ENCODE measurements at places on chromosomes 1 and 21.

DNA sequence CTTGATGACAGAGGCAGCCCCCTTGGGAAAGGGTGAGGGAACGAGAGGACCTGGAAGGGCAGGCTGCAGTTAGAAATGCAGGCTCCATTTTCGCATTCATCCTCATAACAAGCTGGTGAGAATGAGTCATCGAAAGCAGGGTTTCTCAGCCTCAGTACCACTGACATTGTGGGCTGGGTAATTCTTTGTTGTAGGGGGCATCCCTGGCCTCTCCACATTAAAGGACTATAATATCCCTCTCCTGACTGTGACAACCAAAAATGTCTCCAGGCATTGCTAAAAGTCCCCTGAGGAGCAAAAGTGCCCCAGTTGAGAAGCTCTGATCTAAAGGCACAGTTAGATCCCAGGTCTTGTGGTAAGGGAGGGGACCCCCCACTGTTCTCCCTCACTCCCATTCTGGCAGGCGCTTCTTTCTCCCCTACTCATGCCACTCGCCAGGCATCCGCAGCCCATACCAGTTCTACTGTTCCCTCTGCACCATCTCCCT, 20.4 kb downstream of the KCNN3 start:
- DNase-seq = no peak

GRCh38 chr21:28280611-28281010, 712.1 kb downstream of the LTN1 start:
- DNase-seq = no peak

- DNase-seq = no peak
These were observed 40.1 kb downstream of the S100A10 start for GRCh38 chr1:151953409-151954094.

DNA sequence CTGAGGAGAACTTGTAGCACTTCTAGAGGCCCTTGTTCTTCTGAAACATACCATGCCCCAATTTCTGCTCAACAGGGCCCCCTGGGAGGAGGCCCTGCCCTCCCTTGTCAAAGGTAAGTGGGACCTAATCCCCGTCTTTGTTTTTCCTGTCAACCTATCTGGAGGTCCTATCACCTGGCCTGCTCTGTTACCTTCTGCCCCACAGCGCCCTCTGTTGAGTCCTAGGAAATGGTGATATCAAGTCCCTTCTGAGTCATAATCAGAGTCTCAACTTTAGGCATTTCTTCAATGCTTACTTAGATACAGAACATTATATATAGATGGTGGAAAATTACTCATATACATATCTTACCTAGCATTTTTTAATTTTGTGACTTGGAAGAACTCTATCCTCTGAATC, 28.2 kb upstream of the FCRL4 start:
- no peak for DNase-seq

GRCh38 chr1:236702791-236703394, 16.6 kb downstream of the ACTN2 start:
- no peak for DNase-seq

DNA sequence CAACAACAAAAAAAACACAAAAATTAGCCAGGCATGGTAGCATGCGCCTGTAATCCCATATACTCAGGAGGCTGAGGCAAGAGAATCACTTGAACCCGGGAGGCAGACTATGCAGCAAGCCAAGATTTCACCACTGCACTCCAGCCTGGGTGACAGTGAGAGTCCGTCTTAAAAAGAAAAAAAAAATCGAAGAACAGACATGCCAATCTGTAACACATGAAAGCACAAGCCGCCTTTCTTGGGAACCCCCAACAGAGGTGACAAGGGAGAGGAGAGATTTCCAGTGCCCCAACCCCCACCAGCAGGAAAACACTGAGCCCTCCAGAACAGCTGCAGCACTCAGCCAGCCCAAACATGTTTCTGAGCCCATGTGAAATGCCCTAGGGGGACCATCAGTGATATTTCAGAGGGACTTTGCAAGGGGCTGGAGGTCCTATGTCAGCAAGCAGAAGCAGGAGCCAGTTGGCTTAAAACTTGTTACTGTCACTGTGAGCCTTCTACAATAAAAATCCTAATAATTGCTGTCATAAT, 14.2 kb upstream of the EFNA1 start:
- DNase-seq = no peak

GRCh38 chr1:222546548-222547259, 1.2 kb downstream of the HHIPL2 start:
- peak; percentile 30 for DNase-seq

DNA sequence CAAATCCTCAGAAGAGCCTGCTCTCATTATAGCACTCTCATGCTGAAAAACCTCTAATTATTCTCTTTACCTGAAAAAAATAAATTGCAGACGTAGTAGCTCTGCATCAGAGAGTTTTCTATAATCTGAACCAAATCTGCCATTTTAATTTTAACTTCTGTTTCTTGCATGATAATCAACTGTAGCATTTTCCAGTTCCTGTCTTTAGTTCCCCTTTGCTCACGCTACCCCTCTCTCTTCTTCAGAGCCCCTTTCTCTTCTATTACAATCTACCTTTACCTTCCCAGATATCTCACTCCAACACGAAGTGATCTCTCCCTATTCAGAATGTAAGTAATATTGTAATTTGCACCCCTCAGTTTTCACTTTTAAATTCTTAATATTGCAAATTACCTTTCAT, 31.4 kb downstream of the FMO1 start:
- DNase-seq = no peak

- DNase-seq = no peak
These were observed 7.7 kb downstream of the SLC5A9 start for GRCh38 chr1:48230236-48230635.

DNA sequence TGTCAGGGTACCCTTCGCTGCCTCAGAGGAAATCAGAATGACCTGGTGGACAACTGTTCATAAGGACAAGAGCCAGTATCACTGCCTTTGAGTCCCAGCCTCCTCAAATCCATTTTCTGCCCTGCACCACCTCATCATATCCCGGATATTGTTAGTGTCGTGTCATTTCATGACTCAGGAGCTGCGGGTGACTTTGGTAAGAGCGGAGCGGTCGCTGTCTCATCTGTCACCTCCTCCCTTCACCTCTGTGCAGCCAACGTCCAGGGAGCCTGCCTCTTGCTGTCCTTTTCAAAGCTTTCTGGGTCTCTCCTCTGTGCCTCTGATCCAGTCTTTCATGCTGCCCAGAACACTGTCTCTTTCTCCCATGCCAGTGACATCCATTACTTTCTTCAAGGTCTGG, 7.0 kb upstream of the C1orf198 start:
- no peak for DNase-seq

GRCh38 chr1:183180218-183180617, 5.8 kb upstream of the LAMC2 start:
- peak; percentile 74 for DNase-seq

GRCh38 chr1:15011661-15012060, 141.9 kb upstream of the TMEM51 start:
- DNase-seq = no peak

DNA sequence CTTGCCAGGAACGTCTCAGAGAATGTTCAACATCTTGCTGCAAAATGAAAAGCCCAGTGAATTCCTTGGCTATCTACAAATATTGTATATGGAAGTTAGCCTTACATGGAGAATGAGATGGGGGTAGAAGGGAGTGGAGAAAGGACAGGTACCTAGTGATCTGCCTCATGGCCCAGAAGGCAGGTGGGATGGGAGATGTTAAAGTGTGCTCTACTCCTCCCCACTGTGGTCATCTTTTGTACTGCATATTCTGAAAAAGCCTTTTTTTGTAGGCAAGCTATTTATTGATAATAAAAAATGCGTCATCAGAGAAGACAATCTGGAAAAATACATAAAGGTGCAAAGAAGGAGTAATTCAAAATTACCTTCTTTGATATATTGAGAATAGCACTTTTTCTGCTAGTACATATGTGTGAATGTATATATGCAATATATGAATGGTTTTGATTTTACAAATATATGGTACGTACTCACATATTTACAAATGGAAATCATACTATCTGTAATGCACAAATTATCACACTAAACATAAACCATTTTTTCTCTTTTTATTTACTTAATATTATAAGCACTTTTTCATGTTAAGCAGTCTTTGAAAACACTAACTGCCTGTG, 19.1 kb upstream of the SLC5A9 start:
- DNase-seq = no peak

GRCh38 chr1:93186667-93187066, 6.1 kb downstream of the CCDC18 start:
- no peak for DNase-seq

DNA sequence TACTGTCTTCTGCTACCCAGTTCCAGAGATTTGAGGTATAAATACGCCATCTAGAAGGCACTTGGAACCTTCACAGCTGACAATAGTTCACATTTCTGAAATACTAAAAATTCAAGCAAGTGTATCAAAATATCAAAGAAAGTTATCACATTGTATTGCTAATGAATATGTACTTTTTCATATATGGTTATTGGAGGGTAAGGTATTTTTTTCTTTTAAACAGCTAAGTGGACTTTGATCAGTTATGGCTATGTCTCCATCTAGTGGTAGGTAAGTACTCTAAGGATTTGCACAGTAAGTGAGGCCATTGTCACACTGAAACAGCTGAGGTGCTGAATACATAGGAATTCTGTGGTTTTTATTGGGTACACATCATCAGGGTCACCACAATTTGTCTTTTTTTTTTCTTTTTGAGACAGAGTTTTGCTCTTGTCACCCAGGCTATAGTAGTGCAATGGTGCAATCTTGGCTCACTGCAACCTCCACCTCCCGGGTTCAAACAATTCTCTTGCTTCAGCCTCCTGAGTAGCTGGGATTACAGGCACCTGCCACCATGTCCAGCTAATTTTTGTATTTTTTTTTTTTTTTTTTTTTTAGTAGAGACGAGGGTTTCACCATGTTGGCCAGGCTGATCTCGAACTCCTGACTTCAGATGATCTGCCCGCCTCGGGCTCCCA, 49.1 kb upstream of the CR2 start:
- no peak for DNase-seq

GRCh38 chr21:43352568-43353281, 74.2 kb downstream of the SIK1 start:
- DNase-seq = no peak
